Stimulated activated CD8-positive, alpha-beta memory T cell treated with anti-CD3 and anti-CD28 coated beads, Interleukin-4, amount 100 ng/mL, for 1 hour (primary cell): ENCODE measurements at places on chromosomes 7 and 10.

GRCh38 chr7:115127399-115128021 is 205.6 kb downstream of the MDFIC start:
- no peak for DNase-seq

DNA sequence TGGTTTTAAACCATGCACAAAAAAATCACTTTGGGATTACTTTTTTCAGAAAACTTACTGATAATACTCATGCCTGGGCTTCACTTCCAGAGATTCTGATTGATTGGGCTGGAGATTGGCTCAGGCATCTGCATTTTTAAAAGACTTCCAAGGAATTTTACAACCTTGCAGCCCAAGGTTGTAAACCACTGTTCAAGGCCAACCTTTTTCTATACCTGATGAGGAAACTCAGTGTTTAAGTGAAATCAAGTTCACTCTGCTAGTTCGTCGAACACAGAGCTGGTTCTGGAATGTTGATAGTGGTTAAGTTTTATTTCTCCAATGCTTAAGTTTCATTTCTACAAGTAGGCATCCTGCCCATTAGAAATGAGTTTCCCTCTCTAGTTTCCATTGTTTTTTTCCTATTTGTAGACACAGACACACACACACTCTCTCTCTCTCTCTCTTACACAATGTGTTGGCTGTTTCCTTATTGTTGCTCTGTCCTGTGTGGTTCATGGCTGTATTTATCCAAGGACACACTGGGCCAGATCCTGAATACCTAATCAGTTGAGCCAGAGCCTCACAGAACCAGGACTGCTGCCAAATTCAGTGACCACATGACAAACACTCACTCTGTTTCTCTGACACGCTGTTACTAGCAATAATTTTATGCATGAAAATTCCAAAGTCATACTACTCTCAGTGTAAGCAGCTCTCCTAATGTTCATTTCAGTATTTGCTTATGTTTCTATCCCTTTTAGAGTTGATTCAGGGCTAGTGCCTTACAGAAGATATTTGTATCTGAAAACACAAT is 3.7 kb upstream of the IFIT1B start:
- no peak for DNase-seq

DNA sequence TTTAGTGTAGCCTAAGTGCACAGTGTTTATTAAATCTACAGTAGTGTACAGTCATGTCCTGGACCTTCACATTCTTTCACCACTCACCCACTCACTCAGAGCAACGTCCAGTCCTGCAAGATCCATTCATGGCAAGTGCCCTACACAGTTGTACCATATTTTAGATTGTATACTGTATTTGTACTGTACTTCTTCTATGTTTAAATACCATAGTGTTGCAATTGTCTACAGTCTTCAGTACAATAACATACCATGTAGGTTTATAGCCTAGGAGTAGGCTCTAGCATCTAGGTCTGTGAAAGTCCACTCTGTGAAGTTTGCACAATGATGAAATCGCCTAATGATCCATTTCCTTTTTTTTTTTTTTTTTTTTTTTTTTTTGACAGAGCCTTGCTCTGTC is 12.0 kb downstream of the EEPD1 start:
- no peak for DNase-seq

DNA sequence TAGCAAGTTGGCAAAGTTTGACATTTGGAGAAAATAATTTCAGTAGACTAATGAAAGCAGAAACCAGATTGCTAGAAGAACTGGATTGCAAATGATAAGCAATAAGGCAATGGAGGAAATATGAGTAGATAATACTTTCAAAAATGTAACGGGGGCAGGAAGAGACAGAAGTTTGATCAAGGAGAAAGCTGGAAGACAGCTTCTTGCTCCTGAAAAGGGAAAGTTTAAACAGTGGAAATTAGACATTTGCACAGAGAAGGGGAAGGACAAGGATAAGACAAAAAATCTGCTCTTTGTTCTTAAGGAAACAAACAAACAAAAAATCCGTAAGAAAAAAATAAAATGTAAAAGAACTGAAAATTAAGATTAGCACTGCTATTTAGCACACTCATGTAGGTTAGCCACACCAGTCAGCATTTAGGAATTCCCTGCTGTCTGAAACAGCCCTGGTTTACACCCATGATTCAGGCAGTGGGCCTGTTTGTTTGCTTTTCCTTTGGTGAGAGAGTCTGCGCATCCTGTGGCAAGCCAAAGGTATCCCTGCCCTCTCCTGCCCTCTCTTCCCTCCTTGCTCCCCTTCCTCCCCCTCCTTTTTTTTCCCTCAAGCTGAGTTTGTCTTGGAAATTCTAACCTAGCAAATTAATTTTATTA is 104.3 kb upstream of the CAV2 start:
- DNase-seq = no peak
